Stimulated activated CD4-positive, alpha-beta T cell treated with anti-CD3 and anti-CD28 coated beads, Interleukin-1b, Interleukin-23, amount 100 ng/mL, for 1 hour (primary cell): ENCODE measurements at places on chromosomes 7 and 10.

DNA sequence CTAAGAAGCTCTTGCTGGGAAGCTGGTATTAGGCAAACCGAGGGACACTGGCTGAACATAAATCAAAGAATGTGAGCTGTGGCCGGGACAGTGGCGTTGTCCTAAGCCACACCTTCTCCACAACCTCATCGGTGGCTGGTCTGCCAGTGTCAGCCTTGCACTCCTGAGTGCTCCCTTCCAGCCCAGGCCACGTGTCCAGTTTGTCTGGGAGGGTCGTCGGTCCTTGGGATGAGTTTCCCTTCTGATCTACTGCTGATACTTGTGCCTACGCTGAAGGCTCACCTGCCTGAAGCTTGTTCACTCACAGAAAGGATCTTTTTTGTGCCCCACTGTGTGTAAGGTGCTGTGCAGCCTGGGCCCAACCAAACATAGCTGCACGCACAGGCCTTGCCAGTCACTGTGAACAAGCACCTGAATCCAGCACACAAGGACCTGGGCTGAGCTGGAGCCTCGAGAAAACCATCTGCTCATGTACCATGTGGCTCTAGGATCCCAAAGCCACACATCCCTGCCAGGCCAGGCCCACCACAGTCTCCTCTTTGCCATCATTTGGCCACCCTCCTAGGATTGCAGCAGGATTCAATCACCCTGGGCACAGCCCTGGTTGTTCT is 116.1 kb downstream of the PKD1L1 start:
- no peak for DNase-seq

DNA sequence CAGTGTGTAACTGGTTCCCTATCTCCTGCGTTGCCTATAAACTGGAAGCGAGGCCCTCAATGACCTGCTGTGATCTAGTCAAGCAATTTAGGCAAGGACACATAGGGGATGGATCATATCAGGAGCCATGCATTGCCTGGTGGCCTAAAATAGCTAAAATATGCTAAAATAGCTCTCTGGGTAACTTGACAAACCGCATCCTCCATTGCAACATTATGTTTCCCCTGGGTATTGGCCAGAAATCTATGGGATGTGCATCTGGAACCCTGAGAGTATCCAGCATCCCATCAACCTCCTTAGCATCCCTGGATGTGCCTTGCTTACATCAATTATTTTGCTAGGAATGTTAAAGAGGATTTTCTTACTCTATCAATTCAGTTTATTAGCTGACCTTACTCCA is 91.7 kb upstream of the ADCY1 start:
- no peak for DNase-seq

DNA sequence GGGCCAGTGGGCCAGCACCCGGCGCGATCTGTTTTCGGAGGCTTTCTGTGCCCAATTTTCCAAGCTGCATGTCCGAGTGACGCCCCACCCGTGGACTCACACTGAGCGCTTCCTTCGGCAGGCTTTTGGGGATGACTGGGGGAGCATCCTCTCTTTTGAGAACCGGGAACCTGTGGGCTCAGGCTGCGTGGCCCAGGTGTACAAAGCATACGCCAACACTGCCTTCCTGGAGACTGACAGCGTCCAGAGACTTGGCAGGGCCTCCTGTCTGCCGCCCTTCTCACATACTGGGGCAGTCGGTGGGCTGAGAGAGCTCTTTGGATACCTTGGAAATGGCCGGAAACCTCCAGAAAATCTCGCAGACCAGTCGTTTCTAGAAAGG is 1.0 kb downstream of the ADCK2 start:
- DNase-seq, result no peak

- no peak for DNase-seq
These were observed 62.8 kb upstream of the PITRM1 start for GRCh38 chr10:3235395-3235794.

GRCh38 chr10:85900061-85900460 is 466.5 kb downstream of the GRID1 start:
- DNase-seq, result no peak

DNA sequence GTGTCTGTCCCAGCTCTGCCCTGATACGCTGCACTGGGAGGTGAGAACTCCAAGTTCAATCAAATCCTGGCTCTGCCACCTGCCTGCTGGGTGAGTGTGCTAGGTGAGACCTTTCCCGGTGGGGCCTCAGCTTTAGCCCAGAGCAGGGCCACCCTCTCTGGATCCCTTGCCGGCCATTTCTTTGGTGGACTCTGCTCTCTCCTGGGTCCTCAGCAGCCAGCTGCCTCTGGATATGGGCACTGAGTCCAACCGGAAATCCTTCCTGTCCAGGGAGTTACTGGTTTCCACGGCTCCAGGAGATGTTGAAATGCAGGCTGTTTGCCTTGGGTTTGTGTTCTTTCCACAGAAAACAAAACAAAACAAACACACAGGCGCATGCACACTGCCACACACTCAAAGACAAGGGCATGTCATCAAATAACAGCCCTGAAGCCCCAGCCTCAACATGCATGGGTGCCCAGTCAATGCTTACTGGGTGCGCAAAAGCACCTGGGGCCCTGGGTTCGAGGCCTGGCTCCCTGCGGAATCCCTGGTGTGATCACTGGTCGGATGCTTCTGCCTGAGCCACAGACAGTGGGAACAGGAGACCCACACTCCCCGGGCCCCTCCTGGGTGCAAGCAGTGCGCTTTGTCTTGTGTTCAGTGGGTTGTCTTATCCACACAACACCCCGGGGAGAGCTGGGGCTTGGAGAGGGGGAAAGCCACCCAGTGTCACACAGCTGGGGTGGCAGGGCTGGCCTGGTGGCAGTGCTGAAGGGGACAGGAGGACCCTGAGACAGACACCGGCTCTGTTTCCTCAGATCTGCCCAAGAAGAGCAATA is 33.1 kb downstream of the PPIF start:
- no peak for DNase-seq

DNA sequence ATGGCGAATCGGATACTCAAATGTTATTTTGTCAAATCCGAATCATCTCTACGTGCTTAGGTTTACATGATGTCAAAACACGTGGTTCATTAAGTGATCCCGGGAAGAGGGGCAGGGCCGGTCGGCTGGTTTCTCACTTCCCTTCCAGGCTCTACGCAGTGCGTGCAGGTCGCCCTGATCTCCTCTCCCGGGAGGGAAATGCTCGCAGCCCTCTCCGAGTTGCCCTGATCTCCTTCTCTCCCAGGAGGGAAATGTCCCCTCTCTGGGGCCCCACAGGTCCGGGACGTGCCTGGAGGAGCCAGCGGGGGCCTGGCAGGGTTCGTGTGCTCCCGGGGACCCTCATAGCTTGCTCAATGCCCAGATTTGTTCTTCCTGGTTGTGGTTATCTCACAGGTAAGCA is 202.7 kb downstream of the DNAJB6 start:
- DNase-seq, result no peak

- no peak for DNase-seq
These were observed 37.3 kb downstream of the VIPR2 start for GRCh38 chr7:159107161-159107892.

DNA sequence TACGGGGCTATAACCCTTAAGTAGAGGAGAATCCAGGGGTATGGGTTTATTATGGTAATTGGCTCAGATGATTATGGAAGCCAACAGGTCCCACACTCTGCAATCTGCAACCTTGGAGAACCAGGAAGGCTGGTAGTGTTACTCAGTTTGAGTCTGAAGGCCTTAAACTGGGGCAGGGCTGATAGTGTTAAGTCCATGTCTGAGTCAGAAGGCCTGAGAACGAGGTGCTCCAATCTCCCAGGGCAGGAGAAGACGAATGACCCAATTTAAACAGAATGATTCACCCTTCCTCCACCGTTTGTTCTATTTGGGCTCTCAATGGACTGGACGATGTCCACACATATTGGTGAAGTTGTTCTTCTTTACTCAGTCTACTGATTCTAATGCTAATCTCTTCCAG is 244.5 kb upstream of the PTER start:
- no peak for DNase-seq

DNA sequence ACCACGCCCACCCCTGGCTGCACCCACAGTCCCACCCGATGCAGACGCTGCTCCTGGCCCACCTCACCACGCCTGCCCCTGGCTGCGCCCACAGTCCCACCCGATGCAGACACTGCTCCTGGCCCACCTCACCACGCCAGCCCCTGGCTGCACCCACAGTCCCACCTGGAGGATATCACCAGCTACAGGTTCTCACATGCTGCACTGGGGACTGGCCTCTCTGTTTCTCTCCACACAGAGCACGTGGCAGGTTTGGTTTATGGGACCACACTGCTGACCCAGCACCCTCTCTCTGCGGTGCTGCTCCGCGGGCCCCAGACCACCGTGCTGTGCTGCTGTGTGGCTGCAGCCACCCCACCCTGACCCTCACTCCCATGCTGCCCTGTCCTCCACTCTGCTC is 120.9 kb downstream of the VIPR2 start:
- no peak for DNase-seq

GRCh38 chr10:429696-430095 is 259.8 kb downstream of the DIP2C start:
- no peak for DNase-seq

GRCh38 chr10:42801135-42801534 is 18.5 kb downstream of the BMS1 start:
- no peak for DNase-seq

- DNase-seq, result no peak
These were observed 3.2 kb downstream of the HHEX start for GRCh38 chr10:92692697-92693533.

- no peak for DNase-seq
These were observed 309.4 kb downstream of the RPS24 start for GRCh38 chr10:78342827-78343653.

- DNase-seq, result no peak
These were observed 102.2 kb downstream of the ZNF92 start for GRCh38 chr7:65475734-65476319.

DNA sequence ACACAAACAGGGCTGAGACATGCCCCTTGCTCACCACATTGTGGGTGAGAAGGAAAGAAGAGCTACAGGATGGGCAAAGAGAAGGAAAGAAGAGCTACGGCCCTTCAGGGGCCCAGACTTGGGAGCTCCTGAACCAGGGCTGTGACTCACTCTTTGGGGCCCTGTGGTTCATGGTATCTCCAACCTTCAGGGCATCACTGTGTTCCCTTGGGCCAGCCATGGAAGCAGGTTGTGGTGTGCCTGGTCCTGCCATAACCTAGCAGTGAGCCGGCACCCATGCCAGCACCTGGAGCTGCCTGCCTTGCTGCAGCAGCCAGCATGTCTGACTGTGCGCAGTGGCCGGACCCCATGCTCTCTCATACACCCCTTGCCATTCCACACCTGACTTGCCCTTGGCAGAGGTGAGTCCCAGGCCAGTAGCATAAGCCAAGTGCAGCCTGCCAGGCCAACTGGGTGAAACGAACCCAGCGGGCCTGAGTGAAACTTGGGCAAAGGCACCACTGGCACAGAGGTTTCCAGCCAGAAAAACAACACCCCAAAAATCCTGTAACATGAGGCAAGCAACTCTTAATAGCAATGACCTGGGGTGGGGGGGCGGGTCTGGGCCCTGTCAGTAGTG is 89.0 kb upstream of the CACUL1 start:
- no peak for DNase-seq
